CD8-positive, alpha-beta T cell (primary cell): ENCODE measurements at places on chromosomes 12 and 14. TPM values are rescaled to one million over a fixed set of nuclear protein-coding genes. Genes with fewer than 3 reads are reported as not detected.

- no peak for DNase-seq
Observed at GRCh38 chr12:7118881-7119280, 9.8 kb downstream of the RBP5 start.

Gene PCK2
- total RNA-seq: 5.2 TPM

DNA sequence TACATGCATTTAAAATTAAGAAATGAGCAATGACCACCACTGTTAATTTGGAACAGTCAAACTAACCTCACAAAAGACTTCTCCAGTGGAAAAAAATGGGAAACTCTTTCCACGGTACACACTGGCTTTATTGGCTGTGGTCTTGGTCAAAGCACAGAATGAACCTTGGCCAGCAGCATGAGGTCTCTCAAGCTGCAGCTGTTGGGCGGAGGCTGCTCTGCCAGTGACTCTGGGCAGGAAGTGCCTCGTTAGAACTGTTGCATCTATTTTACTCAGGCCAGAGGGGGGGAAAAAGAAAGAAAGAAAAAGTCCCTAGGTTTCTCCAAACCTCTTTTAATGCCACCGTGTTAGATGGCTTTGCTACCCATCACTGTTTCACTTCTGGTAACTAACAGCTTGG lies 279.8 kb upstream of the DIO2 start:
- DNase-seq: no peak

DNA sequence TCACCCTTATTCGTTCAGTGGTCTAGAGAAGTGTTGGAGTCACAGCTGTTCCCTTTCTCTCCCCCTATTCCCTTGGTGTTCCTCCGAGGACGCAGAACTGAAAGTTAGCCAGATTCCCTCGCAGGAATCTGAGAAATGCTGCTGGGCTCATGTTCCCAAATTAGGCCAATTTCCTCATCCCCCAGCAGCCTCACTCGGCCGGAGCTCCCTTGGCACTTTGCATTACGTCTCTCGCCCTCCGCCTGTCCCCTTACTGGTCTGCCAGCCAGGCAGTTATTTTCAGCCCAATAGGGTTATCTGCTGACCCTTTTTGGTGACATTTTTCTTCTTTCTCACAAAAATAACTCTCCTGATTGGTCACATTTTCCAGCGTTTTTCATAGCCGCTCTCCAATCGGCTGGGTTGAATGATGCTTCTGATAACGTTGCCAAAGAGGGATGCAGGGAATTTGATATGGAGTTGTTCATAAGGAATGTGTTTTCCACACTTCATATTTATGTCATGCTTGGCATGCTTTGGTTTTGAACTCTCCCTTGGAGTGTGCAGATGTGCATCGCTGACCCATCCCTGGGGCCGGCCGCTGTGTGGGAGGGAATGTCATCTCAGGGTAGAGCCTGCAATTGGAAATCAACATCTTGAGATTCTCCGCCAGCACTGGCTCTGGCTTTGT lies 9.9 kb downstream of the IFT43 start:
- DNase-seq: no peak

Gene ACSM4
- not detected for total RNA-seq

- no peak for DNase-seq
Observed at GRCh38 chr12:94374124-94374523, 85.5 kb downstream of the CEP83 start.

DNA sequence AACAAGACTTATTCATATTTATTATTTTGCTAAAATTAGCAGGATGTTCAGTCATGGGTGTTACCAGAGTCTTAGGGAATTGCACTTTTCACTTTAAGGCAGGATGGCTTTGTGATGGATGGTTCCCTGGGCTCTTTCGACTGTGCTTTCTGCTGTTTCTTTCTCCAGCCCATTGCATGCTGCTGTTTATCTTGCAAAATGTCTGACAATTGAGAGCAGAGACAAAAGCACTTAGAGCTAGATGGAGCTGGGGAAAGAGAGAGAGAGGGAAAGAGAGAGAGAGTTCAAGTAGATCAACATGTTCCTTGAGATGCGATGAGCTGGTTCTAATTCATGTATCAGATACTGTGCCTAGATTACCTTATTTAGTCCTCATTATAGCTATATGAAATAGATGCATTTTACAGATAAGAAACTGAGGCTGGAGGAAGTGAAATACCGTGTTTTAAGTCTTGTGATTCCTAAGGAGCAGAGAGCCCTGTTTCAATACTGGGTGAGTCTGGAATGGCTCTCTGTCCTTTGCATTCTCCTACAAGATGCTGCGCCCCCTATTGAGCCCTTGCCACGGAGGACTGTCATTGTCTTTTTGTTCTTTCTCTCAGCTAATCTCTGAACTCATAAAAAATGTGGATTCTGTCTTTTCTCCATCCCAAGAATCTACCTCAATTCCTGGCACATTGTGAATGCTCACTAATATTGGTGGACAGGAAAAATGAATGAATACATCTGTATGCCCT lies 227.9 kb downstream of the ALG10B start:
- DNase-seq: no peak

DNA sequence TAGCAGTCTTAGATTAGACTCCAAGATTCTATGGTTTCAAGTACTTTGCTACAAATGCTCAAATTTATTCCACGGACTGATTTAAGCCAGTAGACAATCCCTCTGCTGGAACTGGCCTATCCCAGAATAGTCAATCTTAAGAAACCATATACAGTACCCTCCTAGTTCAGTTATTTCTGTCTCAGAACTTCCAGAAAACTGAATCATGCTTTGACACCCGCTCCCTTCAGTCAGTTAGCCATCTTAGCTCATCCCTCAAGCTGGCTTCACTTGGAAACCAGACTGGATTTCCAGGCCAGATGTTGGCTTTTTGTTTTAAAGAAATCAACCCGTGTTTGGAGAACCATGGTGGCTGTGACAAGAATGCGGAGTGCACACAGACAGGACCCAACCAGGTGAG lies 125.5 kb downstream of the NT5DC3 start:
- no peak for DNase-seq

DNA sequence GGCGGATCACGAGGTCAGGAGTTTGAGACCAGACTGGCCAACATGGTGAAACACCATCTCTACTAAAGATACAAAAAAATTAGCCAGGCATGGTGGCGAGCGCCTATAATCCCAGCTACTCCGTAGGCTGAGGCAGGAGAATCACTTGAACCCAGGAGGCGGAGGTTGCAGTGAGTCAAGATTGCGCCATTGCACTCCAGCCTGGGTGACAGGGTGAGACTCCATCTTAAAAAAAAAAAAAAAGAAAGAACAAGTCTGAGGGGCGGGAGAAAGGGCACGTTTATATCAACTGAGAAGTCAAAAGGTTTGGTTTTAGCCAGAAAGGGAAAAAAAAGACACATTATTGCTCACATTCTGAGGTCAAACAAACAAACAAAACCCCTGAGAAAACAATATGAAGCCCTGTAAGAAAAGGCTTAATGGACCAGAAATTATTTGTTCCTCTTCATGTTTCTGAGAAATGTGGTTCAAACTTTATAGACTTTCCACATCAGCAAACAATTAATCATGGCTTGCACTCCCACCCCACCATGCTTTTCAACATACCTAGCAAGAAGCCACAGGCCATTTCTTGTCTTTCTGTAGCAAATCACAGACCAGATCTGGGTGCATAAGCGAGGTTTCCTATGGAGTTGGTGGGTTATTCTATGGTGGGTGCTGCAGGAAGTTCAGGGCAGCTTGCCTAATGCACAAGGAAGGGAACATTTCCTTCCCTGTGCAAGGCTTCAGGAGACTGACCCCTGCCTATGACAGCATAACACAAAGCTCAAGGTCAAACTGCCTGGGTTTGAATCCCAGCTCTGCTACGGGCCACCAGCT lies 80.1 kb downstream of the SSPN start:
- no peak for DNase-seq

GRCh38 chr14:59919570-59920377 lies at the start of gene LRRC9:
TSS of gene LRRC9 (plus strand) at chr14:59920144.
- peak; percentile 58 for DNase-seq

GRCh38 chr12:40976546-40976945 lies 211.6 kb upstream of the PDZRN4 start:
- DNase-seq: no peak

DNA sequence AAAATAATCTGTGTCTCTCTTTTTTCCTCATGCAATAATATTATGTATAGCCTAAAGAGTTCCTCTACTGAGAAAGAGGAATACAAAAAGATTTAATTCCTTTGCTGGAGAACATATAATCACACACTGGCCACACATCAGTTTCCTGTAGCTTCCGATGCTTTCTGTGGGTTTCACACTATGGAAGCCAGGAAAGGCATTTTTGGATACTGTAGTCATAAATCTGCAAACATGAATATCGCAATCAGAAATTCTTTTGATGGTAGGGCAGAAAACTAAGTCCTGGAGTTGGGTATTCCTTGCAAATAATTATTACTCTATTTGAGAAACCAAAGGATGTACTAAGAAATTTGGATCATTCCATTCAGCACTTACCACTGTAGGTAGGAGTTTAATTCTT lies 260.0 kb downstream of the ACSS3 start:
- no peak for DNase-seq

DNA sequence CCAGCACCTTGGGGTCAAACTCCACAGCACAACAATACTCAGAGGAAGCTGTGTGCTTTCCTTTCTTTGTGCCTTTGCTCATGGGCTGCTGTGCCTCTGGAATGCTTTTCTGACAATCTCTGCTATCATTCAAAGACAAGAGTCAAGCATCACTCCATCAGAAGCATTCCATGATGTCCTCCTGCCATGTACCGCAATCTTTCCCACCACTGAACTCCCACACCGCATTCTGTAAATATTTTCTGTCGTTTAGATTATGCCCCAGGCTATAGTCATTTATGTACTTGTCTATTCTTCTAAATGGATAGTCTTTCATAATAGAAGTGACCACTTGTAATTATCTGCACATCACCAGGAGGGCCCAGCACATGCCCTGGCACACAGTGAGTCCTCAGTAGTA lies 327.8 kb downstream of the PDZRN4 start:
- DNase-seq: no peak

- no peak for DNase-seq
Observed at GRCh38 chr12:76236640-76237039, 111.6 kb downstream of the BBS10 start.

DNA sequence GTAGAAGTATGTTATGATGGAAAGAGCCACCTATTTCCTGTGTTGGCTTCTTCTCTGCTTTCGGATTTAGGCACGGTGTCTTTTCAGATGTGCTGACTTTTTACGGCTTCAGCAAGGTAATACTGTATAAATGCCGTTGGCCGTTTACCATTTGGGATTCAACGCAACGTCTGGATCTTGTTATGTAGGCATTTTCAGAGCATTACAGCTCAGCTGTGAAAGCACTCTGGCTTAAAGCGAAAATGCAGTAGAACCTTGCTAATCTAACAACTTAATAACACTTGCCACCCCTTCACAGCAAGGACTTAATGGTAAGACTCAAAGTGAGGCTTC lies 229.9 kb downstream of the EFCAB11 start:
- DNase-seq: no peak

DNA sequence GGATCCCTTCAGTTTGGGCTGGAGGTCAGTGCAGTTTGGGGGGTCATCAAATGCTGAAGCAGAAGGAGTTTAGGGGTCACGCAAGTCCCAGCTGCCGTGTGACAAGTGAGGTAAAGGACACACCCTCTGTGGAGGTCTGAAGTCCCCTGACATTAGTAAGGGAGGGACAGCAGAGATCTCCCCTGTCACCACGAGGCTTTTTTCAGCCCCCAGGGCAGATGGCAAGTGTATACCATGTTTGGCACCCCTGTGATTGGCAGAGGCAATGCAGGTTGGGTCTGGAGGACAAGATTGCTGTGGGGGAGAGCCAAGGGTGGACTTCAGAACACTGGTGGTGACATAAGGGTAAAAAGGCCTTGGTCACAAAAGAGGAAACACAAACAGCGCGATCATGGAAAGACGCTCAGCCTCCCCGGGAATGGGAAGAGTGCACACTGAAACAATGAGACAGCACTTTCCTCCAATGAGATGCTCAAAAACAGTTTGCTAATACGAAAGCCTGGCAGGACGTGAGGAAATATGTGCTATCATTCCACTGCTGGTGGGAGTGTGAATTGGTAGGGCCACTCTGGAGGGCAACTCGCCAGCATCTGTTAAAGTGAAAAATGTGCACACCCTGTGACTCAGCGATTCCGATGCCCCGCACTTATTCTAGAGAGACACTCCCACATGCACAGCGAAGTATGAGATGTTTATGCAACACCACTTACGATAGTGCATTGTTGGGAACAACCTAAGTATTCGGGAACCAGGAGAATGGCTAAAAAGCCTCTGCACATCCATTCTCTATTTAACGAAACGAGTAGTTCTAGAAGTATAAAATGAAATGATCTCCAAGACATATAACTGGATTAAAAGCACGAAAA lies 14.4 kb upstream of the CD27 start:
- peak; percentile 52 for DNase-seq

DNA sequence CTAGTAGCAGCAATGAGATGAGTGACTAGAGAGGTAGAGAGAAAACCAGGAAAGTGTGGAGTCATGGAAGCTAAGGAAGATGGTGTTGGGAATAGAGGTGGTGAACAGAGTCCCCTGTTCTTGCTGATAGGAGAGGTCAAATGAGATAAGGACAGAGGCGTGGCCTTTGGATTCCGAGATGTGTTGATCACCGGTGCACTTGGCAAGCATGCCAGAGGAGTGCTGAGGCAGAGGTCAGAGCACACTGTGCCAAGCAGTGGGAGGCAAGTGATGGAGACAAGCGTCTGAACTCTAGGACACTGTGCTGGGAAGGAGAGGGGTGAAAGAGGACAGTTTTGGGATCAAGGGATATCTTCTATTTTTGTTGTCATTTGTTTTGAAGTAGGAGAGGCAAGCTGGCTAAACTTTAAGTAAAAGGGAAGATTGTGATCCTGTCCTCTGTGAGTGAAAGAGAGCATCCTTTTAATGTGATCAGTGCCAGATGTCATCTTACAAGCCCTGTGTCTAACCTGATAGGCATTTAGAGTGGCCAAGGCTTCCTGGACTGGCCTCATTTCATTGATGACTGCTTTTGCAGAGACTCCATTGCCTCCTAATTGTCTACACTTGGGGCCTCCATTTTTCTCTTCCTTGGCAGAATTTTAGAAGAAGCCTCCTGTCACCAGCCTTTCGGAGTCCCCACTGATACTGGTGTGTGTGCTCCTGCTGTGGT lies 336.4 kb downstream of the CACNA1C start:
- DNase-seq: no peak

DNA sequence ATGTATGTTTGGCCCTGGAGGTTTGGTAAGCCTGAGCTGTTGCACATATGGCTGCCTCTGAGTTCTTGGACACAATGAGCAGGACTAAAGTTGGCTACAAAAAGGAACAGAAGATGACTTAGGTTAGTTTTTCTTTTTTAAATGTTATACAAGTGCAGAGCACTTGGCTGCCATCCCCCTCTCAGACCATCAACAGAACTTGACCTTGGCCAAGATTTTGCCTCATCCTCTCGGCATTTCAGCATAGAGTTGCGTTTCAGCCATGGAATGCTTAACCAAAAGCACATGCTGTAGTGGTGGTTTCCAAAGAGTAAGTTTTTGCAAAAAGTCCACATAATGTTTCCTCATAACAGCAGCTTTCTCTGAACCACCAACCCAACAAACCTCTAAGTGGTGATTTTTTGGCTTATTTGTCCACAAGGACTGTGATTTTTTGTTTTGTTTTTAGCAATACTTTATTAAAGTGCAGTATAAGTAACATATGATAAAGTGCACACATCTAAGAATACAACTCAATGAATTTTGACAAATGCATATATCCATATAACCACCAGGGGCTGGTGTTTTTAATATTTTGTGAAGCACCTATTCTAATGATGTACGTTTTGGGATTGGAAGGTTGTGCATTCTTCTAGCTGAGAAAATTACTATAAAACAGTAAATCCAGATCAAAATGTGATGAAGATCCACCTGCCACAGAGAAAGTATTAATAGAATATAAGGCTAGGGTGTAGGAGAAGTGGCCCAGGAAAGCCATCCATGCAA lies 12.1 kb upstream of the GALNT16 start:
- DNase-seq: no peak

- no peak for DNase-seq
Observed at GRCh38 chr12:119673634-119674033, 5.7 kb downstream of the PRKAB1 start.

Gene ESR2
- 0.14 TPM for total RNA-seq
